ENCODE measurements at places on chromosomes 7 and 10.

- no peak for DNase-seq
Observed at GRCh38 chr7:10720042-10720441, 253.6 kb upstream of the PHF14 start.

- no peak for DNase-seq
Observed at GRCh38 chr7:133331861-133332260, 79.0 kb downstream of the EXOC4 start.

DNA sequence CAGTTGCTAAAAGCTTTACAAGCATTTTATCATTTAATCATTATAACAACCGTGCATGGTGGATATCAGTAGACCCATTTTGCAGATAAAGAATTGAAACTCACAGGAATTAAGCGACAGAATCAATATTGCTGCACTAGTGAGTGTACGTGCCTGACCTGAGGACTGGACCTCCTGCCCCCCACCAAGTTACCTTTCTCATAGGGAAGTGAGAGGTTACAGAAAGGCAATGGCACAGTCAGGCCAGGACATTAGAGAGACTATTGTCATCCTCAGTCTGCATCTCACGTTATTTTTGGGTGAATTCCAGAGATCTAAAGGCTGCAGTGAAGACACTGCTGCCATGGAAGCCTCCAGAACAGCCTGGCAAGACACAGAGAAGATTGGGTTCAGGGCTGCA is 80.9 kb downstream of the WDFY4 start:
- DNase-seq: no peak

DNA sequence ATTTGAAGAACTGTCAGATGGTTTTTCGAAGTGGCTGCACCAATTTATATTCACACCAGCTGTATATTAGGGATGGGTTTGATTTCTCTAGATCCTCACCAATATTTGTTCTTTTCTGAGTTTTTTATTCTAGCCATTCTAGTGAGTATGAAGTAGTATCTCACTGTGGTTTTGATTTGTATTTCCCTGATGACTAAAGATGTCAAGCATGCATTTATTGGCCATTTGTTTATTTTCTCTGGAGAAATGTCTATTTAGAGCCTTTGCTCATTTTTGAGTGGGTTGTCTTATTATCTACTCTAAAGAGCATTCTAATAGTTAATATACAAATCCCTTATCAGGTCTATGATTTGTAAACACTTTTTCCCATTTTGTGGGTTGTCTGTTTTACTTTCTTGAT is 123.9 kb downstream of the PCLO start:
- DNase-seq: no peak

DNA sequence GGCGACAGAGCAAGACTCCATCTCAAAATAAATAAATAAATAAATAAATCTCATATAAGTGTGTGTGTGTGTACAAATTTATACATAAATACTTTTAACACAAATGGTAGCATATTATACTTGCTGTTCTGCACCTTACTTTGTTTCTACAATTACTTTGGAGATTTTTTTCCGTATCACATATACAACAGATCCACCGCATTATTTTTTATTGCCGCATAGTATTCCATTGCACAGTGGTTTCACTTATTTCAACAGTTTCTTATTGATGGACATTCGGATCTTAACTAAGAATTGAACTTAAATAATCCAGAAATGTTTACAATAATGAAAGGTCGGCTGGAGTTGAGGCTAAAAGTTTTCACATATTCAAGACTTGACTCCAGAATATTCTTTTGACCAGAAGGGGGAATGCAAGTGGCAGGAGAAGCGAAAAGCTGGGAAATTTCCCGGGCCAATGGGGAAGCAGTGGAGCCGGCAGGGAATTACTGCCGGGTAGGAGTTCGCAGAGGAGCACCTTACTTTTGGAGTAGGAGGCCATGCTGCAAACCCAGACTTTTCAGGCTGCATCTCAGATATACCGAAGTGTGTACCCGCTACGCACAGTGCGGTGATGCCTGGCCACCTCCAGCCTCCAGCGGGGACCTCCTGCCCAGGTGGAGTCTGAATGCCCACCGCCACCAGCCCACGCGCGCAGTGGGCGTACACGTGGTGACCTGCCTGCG is 415 bp upstream of the CNNM1 start:
- DNase-seq: no peak

DNA sequence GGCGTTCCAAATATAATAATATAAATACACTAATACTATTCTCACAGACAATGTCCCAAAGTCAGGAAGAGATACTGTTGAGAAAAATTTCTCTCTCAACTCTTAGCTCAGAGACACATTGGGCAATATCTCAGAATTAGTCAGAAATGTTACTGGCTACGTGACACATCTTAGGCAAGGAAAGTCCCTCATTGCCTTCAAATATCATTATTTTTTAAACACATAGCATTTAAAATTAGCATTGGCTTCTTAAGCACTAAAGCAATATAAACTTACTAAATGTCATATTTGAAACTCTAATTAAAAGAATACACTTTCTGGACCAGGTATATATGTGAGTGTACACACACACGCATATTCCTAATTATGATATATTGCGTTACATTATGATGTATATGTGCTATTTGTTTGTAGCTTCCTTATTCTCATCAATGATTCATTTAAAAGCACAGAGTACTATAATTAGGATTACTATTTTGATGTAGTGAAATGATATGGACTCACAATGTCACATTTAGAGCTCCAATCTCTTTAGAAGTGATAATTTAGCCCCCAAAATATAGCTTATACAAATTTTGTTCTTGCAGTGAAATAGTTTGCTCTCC is 255.8 kb downstream of the TWIST1 start:
- DNase-seq: no peak

Data from NCI-H748 treated with DMSO at 0.1 percent for 48 hours (cell line).